ENCODE measurements at places on chromosomes 11 and 22. TPM values are rescaled to one million over a fixed set of nuclear protein-coding genes. Genes with fewer than 3 reads are reported as not detected.

The AASDHPPT gene
- 106 TPM for total RNA-seq

- peak; percentile 91 for DNase-seq
These were observed at the start of the genes NUDT22 and TRPT1 for GRCh38 chr11:64225608-64226506. TSS of gene NUDT22 (plus strand) at chr11:64226274. CDS start at chr11:64226653, 379 bp downstream. TSS of gene TRPT1 (minus strand) at chr11:64226186. CDS start at chr11:64225860, 326 bp downstream.

- DNase-seq, result peak; percentile 59
These were observed 2.4 kb upstream of the TRIM68 start for GRCh38 chr11:4610258-4610935.

The GPHA2 gene
- not detected for total RNA-seq

DNA sequence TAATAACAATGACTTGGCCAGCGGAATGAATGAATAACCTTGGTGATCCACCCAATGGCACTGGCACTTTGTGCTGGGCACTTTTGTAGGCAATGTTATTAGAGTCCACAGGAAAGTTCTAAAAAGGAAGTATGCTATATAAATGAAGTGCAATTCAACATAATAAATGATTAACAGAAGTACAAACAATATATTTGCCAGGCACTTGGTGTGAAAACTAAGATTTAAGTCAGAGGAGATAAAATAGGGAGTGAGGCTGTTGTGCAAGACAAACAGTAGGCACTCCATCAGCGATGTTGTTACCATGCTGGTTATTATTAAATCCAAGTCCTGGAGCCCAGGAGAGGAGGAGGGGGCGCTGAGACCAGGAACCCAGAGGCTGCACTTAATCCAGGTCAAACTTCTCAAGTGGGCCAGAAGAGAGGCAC, 173.8 kb downstream of the LARGE1 start:
- DNase-seq, result no peak

The TRIM48 gene
- not detected for total RNA-seq

DNA sequence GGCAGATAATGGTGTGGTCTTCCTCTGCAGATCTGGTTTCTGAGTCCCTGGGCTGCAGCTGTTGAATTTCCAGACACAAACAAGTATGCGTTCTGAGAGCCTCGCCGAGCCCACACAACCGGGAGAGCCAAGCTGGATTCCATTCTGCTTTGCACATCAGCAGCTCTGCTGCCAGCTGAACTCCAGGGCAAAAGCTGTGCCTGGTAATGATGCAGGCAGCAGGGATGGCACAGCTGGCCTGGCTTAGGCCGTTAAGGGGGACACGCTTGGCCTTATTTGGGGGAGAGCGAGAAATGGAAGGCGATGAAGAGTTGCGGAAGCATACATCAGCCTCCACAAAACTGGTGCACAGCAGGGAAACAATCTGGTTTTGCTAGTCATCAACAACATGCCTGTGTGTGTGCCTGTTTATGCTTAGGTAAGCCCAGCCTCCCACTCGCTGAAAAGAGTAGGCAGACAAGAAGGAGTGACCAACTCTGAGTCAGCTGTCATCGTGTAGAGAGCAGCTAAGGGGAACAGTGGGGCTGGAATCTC, 25.1 kb downstream of the ADAMTS8 start:
- peak; percentile 76 for DNase-seq

The FOLR3 gene
- not detected for total RNA-seq

DNA sequence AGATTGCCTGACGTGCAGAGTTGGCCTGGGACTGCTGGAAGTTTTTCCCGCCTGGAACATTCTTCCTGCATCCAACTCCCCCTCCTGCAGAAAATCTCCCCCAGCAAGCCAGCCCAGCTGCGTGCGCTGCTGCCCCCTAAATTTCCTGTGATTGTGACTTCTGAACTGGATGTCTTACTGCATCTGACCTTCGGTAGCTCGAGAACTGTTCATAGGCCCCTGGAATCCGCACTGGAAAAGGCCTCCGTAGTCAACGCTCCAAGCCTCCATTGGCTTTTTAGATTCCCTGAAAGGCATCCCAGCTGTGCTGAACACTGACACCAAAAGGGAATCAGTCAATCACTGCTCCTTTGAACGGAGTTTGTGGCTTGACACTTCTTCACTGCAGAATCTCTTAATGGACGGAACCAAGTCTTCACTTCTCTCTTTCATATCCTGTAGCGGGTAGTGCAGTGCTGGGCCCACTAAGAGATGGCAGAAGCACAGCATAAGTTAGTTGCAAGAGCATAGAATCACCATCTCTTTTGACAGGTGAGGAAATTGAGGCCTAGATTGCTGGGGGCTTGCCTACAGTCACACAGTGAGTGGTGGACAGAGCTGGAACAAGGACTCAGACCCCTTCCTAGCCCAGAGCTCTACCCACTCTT, 14.2 kb upstream of the RASD2 start:
- no peak for DNase-seq

The C22orf15 gene
- 0.07 TPM for total RNA-seq

The OSM gene
- not detected for total RNA-seq

The SPDYC gene
- total RNA-seq, result not detected

DNA sequence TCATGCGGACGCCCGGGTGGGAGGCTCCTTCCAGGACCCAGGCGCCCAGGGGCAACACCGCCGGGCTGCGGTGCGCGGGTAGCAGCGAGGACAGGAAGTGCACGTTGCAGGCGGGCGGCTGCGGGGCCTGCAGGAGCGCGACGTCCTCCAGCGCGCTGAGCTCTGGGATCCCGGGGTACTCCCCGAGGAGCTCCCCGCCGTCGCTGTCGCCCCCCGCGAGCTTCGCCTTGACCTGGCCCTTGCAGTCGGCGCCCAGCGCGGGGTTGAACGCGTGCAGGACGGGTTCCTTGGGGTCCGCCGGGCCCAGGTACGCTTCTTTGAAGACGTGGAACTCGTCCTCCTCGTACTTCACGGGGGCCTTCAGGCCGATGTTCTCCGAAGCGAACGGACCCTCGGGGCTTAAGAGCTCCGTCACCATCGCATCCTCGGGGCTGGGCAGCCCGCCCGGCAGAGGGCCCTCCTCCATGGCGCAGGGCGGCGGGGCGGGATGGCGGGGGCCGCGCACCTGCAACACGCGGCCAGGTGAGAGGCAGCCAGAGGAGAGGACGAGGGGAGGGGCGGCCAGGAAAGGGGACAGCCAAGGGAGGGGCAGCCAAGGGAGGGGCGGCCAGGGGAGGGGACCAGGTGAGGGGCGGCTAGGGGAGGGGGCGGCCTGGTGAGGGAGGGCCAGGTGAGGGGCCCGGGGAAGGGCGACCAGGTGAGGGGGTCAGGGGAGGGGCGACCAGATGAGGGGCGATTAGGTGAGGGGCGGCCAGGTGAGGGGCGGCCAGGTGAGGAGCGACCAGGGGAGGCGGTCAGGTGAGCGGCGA, 921 bp downstream of the TESMIN start:
- no peak for DNase-seq

DNA sequence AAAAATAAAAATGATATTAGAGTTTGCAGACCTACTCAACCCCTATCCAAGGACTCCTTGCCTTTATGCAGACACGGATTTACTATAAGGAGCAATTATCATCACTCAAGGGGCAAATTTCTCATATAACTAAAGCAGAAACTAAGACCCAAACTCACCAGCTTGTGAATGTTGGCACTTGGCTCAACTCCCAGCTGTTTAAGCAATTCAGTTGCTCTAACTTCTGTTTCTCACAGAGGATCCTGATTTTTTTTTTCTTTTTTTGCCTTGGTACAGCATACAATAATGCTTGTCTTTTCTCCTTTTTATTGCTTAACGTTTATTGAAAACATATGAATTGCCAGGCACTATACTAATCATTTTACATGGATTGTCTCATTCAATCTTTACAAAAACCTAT, 9.6 kb upstream of the CBLIF start:
- no peak for DNase-seq

DNA sequence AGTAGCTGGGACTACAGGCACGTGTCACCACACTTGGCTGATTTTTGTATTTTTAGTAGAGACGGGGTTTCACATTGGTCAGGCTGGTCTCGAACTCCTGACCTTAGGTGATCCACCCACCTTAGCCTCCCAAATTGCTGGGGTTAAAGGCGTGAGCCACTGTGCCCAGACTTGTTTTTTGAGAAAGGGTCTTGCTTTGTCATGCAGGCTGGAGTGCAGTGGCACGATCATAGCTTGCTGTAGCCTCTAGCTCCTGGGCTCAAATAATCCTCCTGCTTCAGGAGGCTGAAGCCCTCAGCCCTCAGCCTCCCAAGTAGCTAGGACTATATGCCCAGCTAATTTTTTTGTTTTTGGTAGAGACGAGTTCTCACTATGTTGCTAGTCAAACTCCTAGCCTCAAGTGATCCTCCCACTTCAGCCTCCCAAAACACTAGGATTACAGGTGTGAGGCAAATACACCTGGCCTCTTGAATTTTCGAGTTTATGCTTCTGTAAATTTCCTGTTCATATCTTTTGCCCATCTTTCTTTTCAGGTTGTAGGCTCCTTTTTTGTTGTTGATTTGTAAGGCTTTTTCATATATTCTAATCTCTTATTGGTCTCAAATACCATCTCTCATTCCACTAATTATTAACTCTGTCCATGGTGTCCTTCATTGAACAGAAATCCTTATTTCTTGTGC, 3.4 kb upstream of the RBM4B start:
- DNase-seq, result no peak

DNA sequence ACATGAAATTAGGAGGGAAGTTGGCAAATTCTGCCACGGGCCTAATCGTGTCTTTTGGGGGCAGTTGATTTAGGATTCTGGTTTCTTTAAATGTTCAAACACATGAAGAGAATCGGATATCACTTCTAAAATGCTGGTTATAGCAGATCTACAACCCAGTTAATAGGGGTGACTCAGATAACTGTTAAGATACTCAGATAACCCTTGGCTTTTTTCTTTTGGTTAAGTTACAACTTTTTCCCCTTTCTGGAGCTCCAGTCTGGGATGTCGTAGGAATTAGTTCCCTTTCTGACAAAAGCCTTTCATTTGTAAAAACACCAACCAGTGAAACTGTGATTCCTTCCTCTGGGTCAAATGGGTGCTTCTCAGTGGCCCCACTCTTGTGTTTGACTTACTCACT, 976 bp downstream of the DEPDC7 start:
- DNase-seq, result no peak

The PLEKHB1 gene
- total RNA-seq, result 33.5 TPM

- no peak for DNase-seq
These were observed 125.0 kb downstream of the PKNOX2 start for GRCh38 chr11:125289419-125290098.

DNA sequence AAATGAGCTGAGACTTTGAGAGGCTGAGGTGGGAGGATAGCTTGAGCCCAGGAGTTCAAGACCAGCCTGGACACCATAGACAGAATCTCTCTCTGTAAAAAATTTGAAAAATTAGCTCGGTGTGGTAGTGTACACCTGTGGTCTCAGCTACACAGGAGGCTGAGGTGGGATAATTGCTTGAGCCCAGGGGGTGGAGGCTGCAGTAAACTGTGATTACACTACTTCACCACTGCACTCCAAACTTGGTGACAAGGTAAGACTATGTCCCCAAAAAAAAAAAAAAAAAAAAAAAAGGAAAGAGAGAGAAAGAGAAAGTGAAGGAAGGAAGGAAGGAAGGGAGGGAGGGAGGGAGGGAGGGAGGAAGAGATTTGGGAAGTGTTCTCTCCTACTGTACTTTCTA, 25.3 kb downstream of the RRP8 start:
- DNase-seq, result no peak

DNA sequence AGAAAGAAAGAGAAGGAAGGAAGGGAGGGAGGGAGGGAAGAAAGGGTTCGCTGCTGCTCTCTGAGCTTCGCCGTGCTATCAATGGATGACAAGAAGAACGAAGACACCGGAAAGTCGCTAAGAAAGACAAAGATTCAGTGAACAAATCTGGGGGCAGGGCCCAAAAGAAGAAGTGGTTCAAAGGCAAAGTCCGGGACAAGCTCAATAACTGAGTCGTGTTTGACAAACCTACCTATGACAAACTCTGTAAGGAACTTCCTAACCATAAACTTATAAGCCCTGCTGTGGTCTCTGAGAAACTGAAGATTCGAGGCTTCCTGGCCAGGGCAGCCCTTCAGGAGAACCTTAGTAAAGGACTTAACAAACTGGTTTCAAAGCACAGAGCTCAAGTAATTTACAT, 2.9 kb upstream of the TTLL1 start:
- no peak for DNase-seq

DNA sequence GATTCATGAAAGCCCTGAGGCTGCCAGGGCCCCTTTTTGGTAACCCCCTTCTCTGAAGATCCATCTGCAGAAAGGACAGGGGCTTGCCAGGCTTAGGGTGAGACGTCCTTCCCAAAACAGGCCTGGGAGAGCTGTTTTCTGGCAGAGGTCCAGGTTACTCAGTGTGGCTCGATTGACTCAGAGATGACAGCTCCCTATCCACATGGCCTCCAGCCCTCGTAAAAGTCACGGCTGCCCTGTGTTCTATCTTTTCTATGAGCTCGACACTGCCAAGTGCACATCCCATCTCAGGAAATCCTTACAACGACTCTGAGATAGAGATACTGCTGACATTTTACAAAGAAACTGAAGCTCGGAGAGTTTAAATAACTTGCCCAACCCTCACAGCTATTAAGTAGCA, 20.4 kb downstream of the ADAMTS8 start:
- no peak for DNase-seq

DNA sequence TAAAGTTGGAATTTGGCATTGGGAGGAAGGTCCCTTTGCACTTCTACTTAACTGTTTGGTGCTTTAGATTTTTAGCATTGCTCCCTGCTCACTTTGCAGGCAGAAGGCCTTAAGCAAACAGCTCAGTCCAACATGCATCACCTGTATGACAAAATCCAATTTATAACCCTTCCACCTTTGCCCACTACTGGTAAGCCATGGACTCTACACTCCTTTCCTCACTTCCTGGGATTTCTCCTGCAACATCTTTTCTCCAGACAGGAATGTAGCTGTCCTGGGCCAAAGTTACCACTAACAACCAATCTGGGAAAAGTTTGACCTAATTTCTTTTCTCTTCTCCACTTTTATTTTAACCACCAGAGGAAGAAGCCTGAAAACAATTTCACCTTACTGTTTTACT, 1.8 kb upstream of the OR2D2 start:
- DNase-seq, result no peak

All from cardiac muscle cell (in vitro differentiated cells and primary cell).